ENCODE measurements at places on chromosomes 6 and 20. TPM values are rescaled to one million over a fixed set of nuclear protein-coding genes. Genes with fewer than 3 reads are reported as not detected.

PPP1R14C gene
- 17.0 TPM for total RNA-seq

BHLHE23 gene
- total RNA-seq, result not detected

HDGFL1 gene
- not detected for total RNA-seq

DUSP15 gene
- total RNA-seq, result not detected

ALDH8A1 gene
- 3.6 TPM for total RNA-seq

PGC gene
- total RNA-seq, result not detected

CDSN gene
- total RNA-seq, result under 0.01 TPM

GRCh38 chr20:31910071-31910803, 39.8 kb downstream of the TTLL9 start:
- DNase-seq, result no peak

DNA sequence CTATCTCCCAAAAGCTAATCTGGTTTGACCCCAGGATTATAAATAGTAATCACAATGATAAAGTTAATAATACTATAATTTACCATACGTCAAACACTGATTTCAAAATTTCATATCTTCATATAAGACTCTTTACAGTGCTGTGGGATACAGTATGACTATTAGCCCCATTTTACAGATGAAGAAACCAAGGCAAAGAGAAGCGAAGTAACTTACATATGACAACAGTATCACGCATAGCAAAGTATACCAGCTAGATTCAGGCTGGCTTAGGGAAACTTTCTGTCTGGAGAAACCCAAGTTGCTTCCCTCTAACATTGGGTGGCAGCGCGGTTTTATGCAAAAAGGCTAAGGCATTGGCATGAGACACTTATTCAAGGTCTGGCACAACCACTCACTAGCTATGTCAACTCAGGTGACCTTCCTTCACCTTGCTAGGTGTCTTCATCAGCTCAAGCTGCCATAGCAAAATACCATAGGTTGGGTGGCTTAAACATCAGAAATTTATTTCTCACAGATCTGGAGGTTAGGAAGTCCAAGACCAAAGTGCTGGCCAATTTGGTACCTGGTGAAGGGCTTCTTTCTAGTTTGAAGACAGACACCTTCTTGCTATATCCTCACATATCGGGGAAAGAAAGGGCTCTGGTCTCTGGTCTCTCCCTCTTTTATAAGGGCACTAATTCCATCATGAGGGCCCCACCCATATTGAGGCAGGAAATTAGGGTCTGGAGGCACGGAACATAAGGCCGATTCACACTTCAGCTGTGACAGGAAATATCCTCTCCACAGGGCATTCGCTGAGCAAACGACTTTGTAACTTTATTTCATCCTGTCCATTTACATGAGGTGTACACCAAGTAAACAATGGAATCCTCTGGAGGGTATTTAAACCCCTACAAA, 22.4 kb upstream of the UTRN start:
- DNase-seq, result no peak

DNA sequence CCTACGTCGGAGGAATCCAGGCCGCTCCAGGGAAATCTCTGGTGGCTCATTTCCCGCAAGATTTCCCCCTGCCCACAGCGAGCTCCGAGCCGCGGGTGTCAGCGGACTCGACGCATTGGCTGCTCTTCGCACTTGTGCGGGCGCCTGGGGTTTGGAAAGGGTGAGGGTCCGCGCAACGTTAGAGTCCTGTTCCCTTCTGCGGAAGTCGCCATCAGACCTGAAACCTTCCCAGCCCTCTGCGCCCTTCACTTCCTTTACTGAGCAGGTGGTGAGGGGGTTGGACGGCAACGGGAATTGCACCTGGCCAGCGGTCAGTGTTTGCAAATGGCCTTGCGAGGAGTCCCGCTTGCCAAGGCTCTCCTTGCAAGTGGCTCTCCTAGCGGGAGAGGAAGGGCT, 8.4 kb downstream of the PAX1 start:
- DNase-seq, result no peak

- no peak for DNase-seq
Observed at GRCh38 chr6:2173203-2173961, 72.0 kb downstream of the GMDS start.

DNA sequence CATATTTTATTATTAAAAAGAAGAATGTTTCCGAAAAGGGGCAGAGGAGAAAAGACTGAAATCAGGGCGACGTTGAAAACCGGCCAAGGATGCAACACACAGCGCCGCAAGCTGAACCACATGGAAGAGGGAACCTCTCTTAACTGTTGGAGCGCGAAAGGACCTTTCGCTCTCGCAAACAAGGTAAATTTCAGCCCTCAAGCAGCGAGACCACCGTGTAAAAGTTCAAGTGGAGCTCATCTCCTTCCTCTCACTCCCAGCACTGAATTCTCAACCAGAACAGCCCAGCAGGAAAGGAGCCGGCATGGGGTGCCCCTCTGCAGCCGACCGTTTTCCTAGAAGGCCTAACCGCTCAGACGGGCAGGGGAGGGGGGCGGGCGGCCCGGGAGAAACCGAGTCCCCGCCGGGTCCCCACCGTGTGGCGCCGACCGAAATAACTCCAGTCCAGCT, 621 bp downstream of the GPR63 start:
- DNase-seq, result no peak

- peak; percentile 64 for DNase-seq
Observed at GRCh38 chr6:47483853-47484546, 6.4 kb downstream of the CD2AP start.

GRCh38 chr6:149323925-149324324, 6.4 kb downstream of the TAB2 start:
- peak; percentile 61 for DNase-seq

DNA sequence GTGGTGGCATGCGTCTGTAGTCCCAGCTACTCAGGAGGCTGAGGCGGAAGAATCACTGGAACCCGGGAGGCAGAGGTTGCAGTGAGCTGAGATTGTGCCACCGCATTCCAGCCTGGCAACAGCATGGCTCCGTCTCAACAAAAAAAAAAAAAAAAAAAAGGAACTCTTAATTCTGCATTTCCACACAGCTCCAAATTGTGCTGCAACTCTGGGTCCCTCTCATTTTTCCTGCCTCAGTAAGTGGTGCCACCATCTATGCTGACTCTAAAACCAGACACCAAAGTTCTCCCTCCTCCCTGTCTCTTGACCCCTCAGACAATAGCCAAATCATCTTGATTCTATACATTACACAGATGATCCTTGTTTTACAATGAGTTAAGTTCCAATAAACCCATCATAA, 133.9 kb downstream of the BTBD9 start:
- DNase-seq, result no peak

- DNase-seq, result no peak
Observed at GRCh38 chr6:117089604-117090003, 175.8 kb upstream of the VGLL2 start.

DNA sequence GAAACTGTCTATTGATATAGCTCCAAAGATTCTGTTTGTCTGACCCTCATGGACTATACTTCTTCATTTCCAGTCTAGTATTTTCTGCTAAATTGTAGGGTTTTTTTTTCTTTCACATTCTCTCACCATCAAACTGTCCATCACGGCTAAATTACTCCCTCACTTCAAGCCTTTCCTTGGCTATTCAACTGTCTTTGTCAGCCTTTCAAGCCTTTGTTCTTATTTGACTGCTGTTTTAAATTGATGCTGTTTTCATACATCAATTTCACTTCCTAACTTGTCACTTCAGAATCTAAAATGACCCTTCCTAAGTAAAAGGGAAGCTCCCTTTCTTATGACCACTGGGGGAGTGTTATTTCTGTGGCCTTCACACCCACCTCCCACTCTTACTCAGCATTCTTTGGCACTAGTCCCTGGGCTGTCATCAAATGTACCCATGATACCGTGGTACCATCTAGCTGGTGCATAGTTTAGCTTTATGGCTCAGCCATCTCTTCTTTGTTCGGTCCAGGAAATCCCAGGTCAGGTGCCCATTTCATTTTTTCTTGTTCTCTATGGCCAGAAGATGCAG, 8.6 kb downstream of the GJA1 start:
- peak; percentile 42 for DNase-seq

DNA sequence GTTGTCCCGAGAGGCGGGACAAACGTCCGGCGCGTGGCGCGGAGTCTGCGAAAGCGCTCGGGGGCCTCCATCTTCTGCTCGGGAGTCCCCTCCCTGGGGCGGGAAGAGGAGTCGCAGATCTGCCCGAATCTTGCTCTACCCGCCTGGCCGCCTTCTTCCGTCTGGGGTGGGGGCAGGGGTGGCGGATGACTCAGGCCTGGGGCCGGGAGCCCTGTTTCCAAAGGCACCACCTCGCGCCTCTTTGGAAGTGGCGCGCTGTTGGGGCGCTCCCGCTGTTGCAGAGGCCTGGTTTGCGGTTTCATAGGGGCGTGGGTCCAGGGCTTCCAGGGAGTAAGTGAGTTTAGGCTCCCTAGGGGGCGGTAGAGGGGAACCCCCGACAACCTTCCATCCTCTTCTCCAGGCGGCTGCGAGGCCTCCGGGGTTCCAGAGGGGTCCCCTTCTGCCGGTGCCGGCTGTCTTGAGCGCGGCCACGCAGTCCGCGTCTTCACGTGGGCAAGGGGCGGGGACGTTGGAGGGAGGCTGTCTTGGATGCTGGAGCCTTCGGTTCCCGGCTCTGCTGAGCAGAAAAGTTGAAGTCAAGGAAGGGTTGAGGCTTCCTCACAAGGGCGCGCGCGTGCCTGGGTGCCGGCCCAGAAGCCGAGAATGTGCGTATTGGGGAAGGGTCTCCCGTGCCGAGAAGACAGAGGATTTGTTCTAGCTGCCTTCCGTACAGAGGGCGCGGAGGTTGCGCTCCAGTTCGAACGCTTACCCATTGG, 2.6 kb upstream of the TFAP2C start:
- DNase-seq, result no peak

DNA sequence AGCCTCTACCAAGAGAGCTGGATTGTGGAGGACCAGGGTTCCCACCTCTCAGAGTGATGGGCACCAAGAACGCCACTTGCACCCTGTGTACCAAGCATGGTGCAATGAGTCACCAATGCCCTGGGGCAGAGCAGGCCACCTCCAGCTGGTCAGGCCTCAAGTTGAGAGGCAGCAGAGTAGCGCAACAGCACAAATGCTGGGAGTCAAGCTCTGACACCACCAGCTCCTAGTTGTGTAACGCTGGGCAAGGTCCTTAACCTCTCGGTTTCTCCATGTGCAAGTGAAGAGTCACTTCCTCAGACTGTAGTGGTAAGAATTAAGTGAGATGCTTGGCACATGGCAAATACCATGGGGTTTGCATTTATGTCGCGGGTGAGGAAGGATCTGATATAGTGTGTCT, 25.6 kb downstream of the GFOD1 start:
- DNase-seq, result peak; percentile 59

DNA sequence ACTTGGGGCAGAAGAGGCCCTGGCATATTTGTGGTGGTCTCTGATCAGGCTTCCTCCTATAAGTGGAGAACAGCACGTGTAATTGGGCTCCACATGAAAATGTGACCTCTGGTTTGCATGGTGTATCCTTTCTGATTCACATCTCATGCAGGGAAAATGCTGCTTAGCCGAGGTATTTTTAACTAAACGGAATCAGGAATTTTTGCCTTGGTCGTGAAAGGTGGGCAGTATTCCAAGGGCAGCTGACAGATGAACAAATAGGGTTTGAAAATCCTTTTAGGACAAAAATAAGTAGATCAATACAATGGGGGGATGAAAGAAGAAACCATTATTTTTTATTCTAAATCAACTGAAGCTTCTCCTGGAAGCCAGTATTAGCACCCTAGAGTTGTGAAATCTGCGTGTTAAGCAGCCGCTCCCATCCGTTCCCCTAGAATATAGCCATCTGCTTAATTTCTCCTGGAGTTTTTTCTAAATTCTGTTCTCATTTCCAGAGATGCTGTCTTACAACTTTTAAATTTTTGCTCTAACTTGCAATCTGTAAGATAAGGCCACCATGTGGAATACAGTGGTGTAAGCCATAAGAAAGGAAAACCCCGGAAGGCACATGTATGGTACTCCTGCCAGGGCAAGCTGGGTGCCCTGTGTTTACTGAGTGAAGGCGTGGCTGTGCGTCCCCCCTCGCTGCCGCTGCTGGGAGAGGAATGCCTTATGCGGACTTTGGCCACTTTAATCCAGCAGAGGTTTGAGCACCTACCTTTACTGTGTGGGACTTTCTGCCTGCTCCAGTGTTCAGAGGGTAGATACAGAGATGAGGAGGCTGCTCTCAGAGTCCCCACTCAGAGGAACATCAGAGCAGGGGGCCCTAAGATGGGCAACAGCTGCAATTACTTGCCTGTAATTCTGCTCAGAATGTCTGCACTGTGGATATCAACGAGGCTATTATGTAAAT, 52.4 kb downstream of the SYNJ2 start:
- no peak for DNase-seq

DNA sequence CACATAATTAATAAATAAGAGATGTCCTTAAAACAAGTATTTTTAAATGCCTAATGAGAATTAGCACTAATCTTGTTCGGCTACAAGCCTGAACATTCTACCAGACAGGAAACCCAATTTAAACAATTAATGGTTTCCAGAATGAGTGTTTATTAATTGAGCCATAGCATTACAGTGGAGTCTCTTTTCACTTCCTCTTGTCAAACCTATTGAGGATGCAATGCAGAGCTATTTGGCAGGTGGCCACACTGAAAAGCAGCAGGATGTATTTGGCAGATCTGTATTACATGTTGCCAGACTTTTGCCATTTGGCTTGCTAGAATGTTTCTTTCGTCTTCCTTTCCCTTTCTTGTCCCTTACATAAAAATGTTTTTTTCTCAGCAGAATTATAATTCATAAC, 475.2 kb upstream of the MARCKS start:
- peak; percentile 27 for DNase-seq

- DNase-seq, result peak; percentile 87
Observed at GRCh38 chr6:158042245-158042798, 60.7 kb downstream of the SYNJ2 start.

- no peak for DNase-seq
Observed at GRCh38 chr6:134909701-134910592, 40.0 kb downstream of the ALDH8A1 start.

DNA sequence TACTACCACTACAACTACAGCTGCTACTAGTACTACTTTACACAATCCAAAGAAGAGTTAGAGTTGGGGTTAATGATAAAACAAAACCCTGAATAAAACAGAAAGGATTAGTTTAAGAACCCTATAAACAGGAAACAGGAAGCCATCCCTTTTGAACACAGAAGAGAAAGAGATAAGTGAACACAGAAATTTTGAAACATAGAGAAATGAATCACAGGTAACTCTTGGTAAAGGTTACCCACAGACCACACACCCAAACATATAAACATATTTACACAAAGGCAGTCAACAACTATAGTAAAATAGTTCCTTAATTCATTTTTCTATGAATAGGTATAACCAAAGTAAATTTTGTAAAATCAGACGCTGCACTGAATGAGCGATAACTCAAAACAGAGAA, 98.1 kb downstream of the RNGTT start:
- peak; percentile 26 for DNase-seq

DNA sequence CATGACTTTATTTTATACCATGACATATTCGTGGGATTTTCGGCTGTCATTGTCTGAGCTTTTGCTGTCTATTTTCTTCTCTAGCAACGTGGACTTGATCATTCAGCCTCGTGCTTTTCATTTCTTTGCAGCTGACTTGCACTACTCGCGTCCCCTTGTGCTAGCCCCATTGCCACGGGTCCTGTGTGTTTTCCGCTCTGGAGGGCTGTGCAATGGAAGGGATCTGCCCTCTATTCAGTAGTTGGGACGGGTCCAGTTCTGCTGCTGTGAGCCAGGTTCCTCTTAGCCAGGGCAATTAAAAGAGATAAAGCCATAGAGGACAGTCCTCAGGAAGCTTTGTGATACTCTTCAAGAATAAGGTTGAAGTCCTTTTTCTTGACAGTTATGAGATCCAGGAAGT, 17.6 kb downstream of the NEDD9 start:
- no peak for DNase-seq

- no peak for DNase-seq
Observed at GRCh38 chr6:138806889-138807288, 11.0 kb downstream of the ECT2L start.
